Esophagus muscularis mucosa (tissue), 4 donors: ENCODE measurements at places on chromosomes 11 and 22. TPM values are rescaled to one million over a fixed set of nuclear protein-coding genes. Genes with fewer than 3 reads are reported as not detected.

DNA sequence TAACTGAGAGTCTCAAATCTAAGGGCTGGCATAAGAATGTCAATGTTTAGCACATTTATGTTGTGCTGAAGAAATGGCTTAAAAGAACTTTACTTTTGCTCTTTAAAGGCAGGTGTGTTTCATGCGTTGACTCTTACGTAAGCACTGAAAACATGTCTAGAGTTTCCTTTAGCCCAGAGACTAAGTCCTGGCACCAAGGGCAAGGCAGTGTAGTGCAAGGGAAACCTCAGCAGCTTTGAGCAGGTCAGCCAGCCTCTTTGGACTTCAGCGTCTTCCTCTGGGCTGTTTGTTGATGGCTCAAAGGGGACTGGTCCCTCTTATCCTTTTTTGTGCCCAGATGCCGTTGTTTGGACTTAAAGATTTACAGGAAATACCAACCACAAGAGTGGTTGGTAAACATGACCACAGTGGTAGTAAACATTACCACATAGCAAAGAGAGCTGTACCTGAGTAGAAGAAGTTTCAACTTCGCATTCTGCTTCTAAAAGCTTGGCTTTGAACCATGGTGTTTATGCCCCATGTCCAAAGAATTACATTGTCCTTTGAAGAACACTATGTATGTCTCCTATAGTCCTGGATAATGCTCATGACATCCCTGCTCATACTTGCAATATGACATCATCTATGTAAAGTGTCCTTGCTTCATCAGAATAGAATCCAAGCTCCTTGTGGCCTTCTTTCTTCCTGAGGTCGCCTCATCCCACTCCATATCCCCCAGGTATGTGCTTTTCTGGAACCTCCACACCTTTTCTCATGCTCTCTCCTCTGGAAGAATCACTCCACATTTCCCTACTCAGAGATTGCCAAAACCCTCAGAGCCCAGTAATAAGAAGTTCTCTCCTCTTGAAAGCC, 23.5 kb downstream of the TENM4 start:
- peaks cover 34% of the 10 kb centered on the region for H3K4me1 ChIP-seq
- no peaks in the 10 kb centered on the region for H3K36me3 ChIP-seq
- H3K27ac ChIP-seq = no peak overlapping the region

DNA sequence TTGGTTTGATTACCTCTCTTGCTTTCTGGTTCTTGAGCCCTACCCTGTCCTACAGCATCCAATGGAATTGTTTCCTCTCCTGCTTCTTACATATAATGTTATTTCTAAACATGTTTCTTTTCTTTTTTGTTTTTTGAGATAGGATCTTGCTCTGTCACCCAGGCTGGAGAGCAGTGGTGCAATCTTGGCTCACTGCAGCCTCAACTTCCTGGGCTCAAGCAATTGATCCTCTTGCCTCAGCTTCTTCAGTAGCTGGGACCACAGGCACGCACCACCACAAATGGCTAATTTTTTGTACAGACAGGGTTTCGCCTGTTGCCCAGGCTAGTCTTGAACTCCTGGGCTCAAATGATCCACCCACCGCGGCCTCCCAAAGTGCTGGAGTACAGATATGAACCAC, 105.9 kb downstream of the SGSM3 start:
- no peaks in the 10 kb centered on the region for H3K36me3 ChIP-seq
- H3K27ac ChIP-seq = no peak overlapping the region
- DNase-seq = no peak
- no peaks in the 10 kb centered on the region for H3K27me3 ChIP-seq
- H3K4me1 ChIP-seq = peaks cover 32% of the 10 kb centered on the region

- H3K4me3 ChIP-seq = no peak overlapping the region
- H3K4me1 ChIP-seq = no peaks in the 10 kb centered on the region
- no peaks in the 10 kb centered on the region for H3K36me3 ChIP-seq
These were observed 2.2 kb upstream of the OR52H1 start for GRCh38 chr11:5550440-5551095.

GRCh38 chr11:45204761-45205160, 58.3 kb downstream of the PRDM11 start:
- H3K4me1 ChIP-seq = peaks cover 36% of the 10 kb centered on the region
- H3K36me3 ChIP-seq = peaks cover 39% of the 10 kb centered on the region
- no peaks in the 10 kb centered on the region for H3K27me3 ChIP-seq
- DNase-seq = no peak
- no peak overlapping the region for H3K4me3 ChIP-seq

DNA sequence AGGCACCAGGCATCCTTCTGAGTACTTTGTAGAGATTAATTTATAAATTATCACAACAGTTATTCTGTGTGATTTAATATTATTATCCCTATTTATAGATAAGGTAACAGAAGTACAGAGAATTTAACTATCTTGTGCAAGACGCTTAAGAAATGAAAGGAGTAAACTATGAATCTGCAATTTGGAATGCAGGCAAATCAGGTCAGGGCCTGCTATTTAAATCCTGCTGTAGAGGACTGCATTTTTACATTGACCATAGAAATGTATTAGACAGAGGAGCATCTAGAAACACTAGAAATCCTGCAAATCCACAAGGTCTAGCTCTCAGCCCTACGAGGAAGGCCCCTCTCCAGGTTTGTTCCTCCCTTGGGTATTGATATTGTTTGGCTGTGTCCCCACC, 336.2 kb downstream of the ETS1 start:
- no peak overlapping the region for H3K4me3 ChIP-seq
- H3K4me1 ChIP-seq = no peaks in the 10 kb centered on the region

- H3K27me3 ChIP-seq = no peaks in the 10 kb centered on the region
- no peak for DNase-seq
- H3K36me3 ChIP-seq = peaks cover 100% of the 10 kb centered on the region
- H3K4me3 ChIP-seq = no peak overlapping the region
- H3K27ac ChIP-seq = no peak overlapping the region
These were observed 22.8 kb downstream of the CTTN start for GRCh38 chr11:70421123-70421522.

DNA sequence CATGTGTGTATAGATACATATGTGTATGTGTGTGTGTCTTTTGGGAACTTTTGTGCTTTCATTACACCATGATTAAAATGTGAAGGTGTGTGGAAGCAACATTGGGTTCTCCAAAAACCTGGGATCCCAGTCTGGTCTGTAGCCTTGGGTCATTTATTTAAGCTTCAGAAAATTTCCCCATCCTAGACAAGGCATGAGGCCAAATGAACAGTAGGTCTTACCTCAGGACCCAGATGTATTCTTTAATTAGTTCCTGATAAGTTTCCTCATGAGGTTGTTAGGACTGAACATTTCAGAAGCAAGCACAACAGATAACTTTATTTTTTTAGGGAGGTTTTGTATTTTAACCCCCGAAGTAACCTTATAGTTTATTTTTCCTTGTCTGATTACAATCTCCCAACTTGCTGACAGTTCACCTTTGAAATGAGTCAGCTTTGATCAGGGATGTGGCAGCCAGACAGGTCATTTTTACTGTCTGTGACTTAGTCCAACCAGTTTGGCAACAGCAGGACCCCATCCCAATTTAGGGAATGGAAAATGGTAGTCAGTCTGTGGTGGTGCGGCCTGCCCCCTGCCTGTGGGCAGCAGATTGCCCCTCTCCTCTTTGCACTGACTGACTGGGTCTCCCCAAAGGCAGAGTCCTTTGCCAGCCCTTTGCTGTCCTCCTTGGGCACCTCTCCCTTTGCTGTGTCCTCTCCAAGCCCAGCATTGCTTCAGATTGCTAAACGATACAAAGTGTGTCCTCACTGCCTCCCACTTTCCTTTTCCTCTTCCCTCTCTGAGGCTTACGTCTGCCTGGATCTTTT, 88.3 kb downstream of the NAV2 start:
- no peaks in the 10 kb centered on the region for H3K36me3 ChIP-seq
- H3K4me3 ChIP-seq = no peak overlapping the region
- H3K27ac ChIP-seq = no peak overlapping the region
- no peak for DNase-seq
- no peaks in the 10 kb centered on the region for H3K27me3 ChIP-seq

Gene TOP3B
- 27.5 TPM for total RNA-seq

Gene SIK2
- total RNA-seq = 19.0 TPM

Gene B4GALNT4
- total RNA-seq = 6.3 TPM
